ENCODE measurements at places on chromosomes 16 and 17.

DNA sequence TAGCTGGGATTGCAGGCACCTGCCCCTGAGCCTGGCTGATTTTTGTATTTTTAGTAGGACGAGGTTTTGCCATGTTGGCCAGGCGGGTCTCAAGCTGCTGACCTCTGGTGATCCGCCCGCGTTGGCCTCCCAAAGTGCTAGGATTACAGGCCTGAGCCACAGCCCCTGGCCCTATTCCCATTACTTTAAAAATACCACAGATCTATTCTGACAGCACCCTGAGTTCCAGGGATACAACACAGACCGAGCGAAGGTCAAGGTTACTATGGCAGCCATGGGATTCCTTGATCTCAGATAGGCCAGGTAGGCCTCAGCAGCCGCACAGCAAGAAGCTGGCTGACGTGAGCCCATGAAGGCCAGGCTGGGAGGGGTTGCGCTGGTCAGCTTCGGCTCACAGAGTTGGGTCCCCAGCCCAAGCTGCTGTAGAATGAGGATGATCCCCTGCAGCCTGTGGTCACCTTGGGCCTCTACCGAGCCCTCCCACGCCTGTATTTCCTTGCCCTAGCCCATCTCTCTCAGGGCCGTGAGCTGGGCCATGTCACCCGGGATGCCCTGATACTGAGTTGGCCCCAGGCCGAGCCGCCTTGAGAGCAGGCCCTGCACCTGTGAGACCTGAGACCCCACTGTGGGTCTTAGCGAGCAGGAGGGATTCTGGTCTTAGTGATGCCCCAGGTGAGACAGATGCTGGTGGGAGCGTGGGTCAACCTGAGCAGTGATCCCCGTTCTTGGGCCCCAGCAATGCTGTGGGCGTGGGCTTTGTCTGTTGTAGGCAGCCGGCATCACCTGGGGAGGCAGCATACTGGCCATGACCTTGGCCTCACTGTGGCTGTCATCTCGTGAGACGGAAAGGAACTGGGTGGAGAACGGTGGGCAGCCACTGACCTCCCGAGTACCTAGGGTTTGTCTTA lies 16.9 kb upstream of the RNF213 start:
- DNase-seq = no peak

- no peak for DNase-seq
Measured at GRCh38 chr17:55978578-55978977, 174.7 kb upstream of the ANKFN1 start.

DNA sequence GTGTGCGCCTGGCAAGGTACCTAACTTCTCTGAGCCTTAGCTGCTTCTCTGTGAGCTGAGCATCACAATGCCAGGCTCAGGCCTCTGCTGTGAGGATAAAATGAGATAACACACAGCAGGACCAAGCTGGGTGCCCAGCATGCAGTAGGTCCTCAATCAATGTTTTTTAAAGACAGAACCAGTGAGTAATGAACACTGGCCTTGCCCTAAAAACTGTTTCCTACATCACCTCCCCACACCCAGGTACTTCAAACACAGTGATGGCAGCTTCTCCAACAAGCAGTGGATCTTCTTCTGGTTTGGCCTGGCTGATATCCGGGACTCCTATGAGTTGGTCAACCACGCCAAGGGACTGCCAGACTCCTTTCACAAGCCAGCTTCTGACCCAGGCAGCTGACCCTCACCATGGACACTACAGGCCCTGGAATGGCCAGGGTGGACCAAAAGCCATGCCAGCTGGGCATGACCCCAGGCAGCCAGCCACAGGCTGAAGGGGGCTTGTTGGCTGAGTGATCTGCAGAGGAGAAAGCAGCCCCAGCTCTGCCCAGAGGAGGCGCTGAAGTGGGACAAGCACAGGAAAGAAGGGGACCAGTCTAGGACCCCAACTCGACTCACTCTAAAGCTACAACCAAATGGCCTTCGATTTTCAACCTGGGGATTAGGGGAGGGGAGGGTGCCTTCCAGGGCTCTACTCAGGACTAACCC lies 3.9 kb downstream of the NAGS start:
- no peak for DNase-seq

DNA sequence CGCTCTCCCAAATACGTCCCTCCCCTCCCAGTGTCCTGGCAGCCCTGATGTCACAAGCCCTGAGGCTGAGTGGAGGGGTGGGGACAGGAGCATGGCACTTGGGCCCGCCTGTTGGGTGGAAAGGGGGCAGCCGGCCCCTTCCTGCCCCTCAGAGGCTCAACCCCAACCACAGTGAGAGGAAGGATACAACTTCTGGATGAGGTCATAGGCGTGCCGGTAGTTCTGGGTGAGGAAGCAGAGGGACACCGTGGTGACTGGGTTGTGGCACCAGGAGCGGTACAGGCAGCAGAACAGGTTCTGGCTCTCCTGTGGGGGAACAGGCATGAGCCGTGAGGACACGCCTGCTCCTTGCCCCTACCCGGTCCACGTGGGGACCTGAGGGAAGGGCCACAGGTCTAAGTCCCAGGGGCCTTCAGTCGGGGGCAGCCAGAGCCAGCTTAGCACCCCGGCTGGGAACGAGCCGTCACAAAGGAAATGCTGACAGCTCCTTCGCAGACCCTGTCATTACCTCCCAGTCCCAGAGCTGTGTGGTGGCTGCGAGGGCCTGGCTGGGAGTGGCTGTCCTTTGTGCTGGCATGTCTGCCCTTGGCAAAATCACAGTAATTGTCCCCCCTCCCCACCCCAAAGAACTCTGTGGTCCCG lies 11.2 kb upstream of the MTSS2 start:
- DNase-seq = no peak

DNA sequence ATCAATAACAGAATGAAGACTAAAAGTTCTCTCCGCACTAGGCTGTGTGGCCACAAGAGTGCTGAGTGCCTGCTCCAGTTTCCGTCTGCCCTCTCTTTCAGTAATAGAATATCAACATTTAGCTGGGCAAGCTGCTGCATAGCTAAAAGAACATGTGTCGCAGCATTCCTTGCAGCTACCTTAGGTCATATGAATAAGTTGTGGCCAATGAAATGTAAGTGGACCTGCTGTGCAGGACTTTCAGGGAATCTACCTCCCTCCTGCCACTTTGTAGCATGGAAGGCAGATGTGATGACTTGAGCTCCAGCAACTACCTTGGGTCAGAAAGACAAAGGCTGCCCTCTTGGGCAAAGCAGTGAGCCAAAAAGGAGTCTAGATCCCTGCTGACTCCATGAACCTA lies 25.4 kb downstream of the SLC39A11 start:
- DNase-seq = no peak

- DNase-seq = no peak
Measured at GRCh38 chr17:50850640-50851039, 15.3 kb downstream of the WFIKKN2 start.
